Umbilical cord (tissue), 2 donors: ENCODE measurements at places on chromosomes 16 and 17.
A peak's percentile ranks its signal among the peaks of the same experiment; 100 is the strongest.

- DNase-seq = no peak
These were observed 451.9 kb downstream of the SLC39A11 start for GRCh38 chr17:72640415-72641165.

DNA sequence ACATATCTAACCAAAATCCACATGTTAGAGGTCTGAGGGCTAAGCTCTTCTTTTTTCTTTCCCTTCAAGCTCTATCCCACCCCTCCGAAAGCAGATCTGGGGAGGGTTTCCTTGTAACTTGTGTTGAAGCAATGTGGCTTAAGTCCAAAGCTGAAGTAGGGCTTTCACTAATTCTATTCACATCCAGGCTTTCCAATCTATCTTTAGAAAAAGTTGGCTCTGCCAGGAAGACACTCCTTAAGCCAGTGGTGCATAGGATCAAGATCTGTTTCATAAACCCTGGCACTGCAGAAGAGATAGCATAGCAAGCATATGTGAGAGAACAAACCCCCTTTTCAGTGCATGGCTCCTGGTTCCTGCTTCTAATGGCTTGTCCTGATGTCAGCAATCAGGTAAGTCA lies 34.9 kb upstream of the DHX40 start:
- peak; percentile 75 for DNase-seq

- no peak for DNase-seq
These were observed 102.8 kb downstream of the IRX5 start for GRCh38 chr16:55033225-55034156.

DNA sequence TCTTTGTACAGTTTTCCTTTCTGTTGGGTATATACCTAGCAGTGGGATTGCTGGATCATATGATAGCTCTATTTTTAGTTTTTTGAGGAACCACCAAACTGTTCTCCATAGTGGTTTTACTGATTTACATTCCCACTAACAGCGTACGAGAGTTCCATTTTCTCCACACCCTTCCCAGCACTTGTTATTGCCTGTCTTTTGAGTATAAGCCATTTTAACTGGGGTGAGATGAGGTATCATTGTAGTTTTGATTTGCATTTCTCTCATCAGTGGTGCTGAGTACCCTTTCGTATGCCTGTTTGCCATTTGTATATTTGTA lies 887 bp upstream of the EVI2B start:
- no peak for DNase-seq

DNA sequence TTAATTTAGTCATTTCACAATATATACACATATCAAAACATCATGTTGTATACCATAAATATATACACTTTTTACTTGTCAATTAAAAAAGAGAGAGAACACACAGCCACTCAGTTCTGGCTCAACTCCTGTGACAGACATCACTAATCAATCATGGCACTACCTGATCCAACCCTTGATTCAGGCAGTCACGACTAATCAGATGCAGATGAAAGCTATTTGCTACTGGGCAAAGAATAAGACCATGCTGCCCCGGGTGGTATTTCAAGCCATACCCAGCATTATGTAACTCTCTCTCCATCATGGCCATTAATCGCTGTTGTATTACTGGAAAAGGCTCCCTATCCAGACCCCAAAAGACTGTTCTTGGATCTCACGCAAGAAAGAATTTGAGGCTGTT lies 345.7 kb downstream of the HAPSTR1 start:
- no peak for DNase-seq

- DNase-seq = peak; percentile 6
These were observed 69.6 kb downstream of the BCAS3 start for GRCh38 chr17:60747069-60747808.

- DNase-seq = no peak
These were observed 72.3 kb upstream of the CCL1 start for GRCh38 chr17:34435182-34435928.

DNA sequence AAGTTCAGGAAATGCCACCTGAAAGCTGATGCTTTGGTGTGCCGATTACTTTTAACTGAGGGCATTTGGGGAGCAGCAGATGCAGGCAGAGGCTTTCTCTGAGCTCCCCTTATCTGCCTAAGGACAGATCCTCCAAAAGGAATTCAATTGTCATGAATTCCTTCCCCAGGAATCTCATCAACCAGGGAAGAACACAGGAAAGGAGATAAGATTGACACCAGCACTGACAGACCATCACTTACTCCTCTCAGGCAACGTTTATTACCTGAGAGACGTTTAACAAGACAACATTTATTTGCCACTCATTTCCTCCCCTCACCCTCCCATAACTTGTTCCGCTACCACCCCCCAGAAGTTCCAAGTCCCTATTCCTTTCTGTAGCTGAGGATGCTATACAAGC lies 17.6 kb upstream of the CDRT4 start:
- no peak for DNase-seq

- DNase-seq = no peak
These were observed 42.0 kb downstream of the FOXK2 start for GRCh38 chr17:82561429-82562035.

DNA sequence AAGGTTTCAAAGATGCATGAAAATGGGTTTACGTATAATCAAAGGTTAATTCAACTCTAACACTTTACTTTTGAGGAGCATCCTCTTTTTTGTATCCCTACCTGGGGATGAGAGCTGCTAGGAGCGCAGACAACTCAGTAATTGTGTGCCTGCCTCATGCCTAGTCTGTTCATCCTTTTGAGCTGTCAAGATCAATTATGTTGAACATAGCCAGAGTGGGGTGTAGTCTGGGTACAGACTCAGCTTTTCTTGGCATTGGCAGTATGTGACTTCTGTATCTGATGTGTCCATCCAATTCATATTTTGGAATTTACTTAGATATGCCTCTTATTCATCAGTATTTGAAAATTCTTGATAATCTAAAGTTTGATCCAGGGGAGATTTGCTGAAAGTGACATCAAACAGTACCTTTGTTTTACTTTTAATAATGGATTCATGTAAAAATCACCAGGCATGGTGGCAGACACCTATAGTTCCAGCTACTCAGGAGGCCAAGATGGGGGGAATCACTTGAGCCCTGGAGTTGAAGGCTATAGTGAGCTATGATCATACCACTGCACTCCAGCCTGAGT lies 24.1 kb downstream of the PRKCA start:
- peak; percentile 30 for DNase-seq

- no peak for DNase-seq
These were observed 5.3 kb upstream of the HEXD start for GRCh38 chr17:82412535-82413520.

DNA sequence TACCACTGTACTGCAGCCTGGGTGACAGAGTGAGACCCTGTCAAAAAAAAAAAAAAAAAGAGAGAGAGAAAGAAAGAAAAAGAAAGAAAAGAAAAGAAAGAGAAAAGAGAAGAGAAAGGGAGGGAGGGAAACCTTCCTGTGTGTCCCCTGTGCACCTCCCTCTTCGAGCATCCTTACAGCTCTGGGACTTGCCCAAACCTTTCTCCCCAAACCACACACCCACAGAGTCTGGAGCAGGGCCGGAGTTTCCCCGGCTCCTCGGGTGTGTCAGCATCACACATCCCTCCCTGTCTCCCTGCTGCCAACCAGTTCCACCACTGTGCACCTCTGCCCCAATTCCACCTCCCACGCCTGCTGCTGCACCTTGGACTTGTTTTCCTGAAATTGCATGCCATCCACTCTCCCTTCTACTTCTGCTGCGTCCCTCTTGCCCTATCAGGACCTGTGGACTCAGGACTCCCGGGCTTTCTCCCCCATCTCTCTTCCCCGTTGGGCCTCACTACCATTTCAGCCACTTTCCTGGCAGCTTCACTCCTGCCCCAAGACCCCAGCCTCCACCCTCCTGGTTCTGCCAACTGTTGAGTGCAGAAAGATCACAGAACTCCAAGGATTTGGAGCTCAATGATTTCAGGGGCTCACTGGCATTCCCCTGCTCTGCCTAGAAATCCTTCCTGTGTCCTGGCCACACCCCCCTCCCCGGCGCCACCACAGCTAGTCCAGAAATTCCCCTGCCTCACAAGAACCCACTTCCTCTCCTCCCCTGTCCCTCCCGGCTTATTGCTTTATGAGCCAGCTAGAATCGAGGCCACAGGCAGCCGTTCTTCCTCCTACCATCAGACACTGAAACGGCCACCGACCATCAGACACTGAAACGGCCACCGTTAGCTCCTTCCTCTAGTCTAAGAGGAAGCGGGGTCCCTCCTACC lies 3.7 kb upstream of the CDK3 start:
- DNase-seq = peak; percentile 69

DNA sequence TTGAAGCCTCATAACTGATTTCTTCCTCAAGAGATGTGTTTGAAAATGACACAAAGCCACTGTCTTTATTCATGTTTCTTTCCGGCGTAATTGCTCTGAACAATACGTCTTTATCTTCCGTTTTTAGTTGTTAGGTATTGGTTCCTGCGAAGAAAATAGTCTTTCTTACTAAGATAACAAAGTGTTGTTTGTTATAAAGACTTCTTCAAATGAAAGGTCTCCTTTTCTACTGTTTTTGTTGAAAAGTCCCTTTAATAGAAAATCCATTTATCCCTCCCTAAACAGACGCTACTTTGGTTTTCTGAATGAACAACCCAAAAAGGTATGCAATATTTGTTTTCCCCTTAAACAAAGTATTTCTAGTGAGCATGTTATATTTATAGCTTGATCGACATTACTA lies 469.1 kb downstream of the KCNJ18 start:
- no peak for DNase-seq

GRCh38 chr16:3022208-3022683 lies 1.5 kb downstream of the HCFC1R1 start:
- DNase-seq = peak; percentile 98

GRCh38 chr17:81918832-81919545 lies 1.0 kb upstream of the SIRT7 start:
- no peak for DNase-seq

DNA sequence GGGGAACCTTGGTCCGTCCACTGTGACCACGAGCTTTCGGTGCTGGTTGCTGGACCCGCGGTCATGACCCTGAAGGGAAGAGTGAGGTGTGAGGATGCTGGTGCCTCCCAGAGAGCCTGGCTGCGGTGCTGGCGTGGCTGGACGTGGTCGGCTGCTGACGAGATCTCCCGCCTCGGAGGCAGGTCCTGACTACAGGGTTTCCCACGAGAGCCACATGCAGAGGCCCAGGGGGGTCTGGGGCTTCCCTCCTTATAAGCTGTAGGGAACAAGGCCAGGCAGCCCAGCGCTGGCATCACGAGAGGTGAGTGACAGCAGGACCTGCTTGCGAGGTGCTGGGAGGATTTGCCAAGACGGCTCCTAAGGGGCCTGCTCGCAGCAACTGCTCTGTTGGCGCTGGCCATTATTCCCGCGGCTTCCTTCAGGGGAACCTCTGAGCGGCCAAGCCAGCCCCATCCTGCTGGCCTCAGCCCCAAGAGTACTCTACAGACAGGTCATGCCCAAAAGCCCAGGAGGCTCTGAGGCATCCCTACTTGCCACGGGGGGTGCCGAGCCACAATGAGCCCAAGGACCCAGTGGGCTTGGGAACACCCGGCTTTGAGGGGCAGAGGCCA lies 134.8 kb downstream of the FOXL1 start:
- no peak for DNase-seq

DNA sequence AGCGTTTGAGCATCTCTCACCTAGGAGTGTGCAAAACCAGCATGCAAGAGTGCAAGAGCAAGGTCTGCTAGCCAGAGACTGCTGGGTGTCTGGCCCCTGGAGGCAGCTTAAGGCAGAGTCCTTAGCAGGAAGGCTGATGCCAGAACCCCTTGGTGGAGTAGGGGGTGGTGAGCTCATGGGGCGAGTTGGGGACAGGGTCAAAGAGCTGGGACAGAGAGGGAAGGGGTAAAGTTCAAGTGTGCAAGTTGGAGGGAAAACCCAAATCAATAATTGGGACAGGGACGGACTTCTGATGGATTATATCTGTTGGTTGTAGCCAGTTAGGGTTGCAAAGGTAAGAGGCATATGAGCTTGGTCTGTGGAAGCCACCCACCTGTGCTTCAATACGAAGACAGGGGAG lies 443.6 kb upstream of the CDH5 start:
- DNase-seq = no peak

GRCh38 chr16:66403531-66404145 lies 23.5 kb upstream of the BEAN1 start:
- no peak for DNase-seq

DNA sequence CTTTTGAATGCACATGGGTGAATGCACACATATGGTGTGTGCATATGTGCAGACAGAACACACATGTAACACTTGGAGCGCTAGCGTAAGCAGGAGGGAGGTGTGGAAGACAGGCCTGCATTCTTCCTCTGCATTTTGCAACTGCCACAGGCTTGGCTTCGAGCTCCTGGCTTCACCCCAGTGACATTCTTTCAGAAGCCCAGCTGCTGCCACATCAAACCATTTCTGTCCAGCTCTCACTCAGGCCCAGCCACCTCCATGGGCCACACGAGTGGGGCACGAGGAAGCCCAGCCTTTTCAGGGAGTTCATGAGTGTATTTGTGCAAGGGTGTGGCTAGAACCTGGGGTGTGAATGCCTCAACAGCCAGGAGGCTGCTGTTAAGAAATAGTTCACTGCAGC lies 18.8 kb downstream of the LGALS3BP start:
- DNase-seq = peak; percentile 34

DNA sequence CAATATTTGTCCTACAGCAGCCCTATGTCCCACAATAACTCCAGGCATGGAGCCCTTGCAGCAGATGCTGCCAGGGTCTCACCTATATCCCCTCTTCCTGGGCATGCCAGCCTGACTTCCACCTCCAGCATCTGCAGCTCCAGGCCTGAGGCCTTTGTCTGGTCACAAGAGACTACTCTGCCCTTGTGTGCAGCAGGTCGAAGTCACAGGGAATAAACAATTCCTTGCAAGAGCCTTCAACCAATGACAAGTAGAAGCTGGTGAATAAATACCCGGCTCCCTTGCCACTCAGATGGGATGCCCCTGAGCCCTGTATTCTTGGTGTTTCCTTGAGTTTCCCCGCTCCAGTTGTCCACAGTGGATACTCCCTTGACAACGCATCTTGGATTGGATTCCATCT lies 23.0 kb downstream of the CES1 start:
- no peak for DNase-seq

GRCh38 chr17:77778636-77779489 lies 179.6 kb upstream of the TNRC6C start:
- peak; percentile 75 for DNase-seq

- DNase-seq = peak; percentile 66
These were observed 27.3 kb downstream of the KAT7 start for GRCh38 chr17:49815761-49816281.

GRCh38 chr17:17413215-17413792 lies 63.5 kb upstream of the MED9 start:
- no peak for DNase-seq

GRCh38 chr17:7204336-7204735 lies 15.3 kb downstream of the DLG4 start:
- DNase-seq = no peak

GRCh38 chr17:77126519-77126918 lies 14.2 kb upstream of the SEC14L1 start:
- no peak for DNase-seq

DNA sequence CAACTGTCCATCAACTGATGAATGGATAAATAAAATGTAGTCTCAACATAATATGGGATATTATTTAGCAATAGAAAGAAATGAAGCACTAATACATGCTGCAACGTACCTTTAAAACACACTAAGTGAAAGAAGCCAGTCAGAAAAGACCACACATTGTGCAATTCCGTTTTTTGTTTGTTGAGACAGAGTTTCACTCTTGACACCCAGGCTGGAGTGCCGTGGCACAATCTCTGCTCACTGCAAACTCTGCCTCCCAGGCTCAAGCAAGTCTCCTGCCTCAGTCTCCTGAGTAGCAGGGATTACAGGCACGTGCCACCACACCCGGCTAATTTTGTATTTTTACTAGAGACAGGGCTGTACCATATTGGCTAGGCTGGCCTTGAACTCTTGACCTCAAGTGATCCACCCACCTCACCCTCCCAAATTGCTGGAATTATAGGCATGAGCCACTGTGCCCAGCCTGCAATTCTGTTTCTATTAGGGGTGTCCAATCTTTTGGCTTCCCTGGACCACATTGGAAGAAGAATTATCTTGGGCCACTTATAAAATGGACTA lies 40.1 kb downstream of the SCNN1B start:
- no peak for DNase-seq
